ENCODE measurements at places on chromosomes 2 and 18.

GRCh38 chr18:51943281-51943680 is 396.7 kb upstream of the DCC start:
- DNase-seq, result no peak

DNA sequence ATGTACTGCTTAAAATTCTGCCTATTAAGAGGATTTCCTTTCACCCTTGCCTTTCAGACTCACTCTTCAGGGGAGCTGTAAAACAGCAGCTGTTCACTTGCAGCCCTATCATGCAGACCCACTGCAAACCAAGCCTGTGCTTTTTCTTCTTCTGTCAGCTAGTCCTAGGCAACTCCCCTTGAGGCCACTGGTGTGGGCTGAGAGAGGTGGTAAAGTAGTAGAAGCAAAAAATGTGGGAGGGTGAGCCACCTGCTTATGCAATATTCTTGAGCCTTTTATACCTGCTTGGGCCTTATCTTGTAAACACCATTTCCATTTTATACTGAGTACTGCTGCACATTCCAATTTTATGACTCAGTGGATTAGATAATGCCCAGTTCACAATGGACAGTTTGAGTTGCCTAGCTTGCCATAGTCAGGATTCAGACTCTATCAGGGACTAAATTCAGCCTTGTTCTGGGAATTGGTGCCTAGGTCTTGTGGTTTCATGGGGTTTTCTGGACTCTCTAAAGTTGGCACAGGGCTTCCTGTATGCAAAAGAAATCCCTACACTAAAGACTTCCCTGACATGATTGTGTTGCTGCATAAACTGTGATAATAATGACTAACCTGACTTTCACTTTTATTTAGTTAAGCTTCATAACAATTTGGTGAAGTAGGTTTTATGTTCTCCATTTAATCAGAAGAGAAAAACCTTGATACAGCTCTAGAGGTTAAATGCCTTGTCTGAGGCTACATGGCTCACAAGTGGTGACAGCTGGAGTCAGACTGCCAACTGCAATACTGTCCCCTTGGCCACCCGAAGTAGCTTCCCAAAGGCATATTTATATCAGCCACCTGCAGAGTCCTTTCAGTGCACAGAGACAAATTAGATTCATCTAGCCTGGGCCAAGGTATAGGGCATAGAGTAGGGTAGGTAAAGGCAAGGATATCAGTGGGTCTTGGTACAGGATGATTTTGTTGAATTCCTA is 47.4 kb upstream of the KDM3A start:
- DNase-seq, result no peak

DNA sequence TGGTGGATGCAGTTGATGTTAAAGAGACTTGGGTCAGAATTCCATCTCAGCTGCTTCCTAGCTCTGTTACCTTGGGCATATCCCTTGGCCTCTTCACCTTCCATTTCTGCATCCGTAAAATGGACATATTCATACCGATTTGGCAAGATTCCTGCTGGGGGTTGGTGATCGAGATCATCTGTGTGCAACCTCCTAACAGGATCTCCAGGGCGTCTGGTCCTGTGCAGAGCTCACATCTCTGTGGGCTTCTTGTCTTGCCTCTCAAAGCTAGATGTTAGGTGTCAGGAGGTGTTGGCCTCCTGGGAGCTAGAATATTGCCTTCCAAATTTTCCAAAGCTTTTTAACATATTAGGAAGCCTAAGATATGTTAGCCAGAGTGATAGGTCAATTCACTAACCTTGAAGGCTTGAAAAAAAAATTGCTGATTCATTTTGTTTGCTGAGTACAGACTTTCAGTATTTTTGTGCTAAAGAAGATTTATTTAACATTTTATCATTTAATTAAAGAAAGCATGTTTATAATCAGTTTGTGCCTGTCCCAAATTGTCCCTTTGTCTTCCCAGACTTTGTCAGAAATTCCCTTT is 69.7 kb upstream of the ZNF516 start:
- no peak for DNase-seq

GRCh38 chr2:105455488-105456003 is 56.7 kb upstream of the FHL2 start:
- DNase-seq, result peak; percentile 77

DNA sequence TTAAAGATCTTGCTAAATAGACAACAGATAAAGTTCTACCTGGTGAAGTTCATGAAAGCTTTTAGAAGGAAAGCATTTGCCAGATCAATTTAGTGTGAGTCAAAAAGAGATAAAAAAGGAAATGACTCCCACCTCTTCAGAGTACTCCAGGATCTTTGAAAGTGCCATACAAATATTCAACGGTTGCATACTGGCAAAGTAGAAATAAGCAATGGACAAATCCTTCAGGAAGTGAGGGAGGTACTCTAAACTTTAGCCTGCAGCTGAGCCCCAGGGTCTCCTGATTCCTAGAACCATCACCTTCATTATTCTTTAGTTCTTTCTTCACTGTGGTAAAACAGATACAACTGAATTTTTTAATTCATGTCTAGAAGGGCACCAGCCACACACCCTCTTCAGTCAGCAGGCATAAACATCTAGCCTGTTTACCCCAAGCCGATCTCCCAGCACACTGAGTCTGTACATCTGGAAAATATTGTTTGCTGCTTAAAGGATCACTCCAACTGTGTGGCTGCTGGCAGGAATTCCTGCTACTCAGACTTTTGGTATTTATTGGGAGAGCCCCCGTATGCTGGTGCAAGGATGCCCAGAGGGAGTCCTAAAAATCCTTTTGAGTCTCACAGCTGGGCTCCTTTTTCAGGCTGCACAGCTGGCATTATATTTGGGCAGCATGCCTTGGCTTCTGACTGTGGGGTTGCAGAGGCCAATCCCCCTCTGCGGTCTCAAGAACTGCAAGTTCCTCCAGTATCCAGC is 72.3 kb upstream of the SESTD1 start:
- DNase-seq, result no peak

- DNase-seq, result peak; percentile 20
These were observed 917 bp upstream of the PRKAG3 start for GRCh38 chr2:218832520-218832919.

DNA sequence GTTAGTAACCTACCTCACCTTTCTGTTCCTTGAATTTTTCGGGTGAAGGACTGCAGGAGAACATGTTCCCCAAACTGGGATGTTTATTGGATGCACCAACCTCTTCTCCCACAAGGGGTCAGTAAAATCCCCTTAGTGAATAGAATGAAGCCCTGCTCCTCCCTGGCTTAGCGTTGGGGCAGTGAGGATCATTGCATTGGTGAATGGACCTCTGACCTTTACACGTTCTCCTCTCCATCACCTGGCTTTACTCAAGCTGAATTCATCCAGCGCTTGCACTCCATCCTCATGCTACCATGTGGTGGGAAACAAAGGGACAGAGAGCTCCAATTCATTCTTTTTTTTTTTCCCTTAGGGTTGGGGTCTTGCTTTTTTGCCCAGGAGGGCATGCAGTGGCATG is 157.2 kb downstream of the MIB1 start:
- peak; percentile 30 for DNase-seq

DNA sequence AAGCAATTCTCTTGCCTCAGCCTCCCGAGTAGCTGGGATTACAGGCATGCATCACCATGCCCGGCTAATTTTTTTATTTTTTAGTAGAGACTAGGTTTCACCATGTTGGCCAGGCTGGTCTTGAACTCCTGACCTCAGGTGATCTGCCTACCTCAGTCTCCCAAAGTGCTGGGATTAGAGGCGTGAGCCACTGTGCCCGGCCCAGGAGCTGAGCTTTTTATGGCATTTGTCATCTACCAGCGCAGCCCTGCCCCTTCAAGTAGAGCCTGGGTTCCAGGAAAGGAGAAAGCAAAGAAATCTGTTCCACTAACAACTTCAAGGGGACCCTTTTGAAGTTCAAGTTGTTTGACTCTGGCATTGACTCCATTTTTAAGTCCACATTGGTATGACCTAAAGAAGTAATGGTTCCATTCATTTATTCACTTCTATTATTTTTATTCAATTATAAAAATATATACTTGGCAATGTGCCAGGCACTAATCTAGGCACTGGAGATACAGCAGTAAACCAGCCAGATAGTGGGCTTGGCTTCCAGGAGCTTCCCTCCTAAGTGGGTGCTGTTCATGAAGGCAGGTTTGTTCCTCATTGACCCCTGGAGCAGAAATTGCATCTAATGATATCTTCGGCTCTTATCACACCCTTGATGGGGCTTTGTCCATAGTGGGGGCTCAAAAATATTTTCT is 8.0 kb upstream of the SFTPB start:
- DNase-seq, result no peak

GRCh38 chr2:109497463-109497862 is 116.3 kb downstream of the SEPTIN10 start:
- no peak for DNase-seq
